Nucleus accumbens (tissue), 56 donors: ENCODE measurements at places on chromosomes 3 and 15.

DNA sequence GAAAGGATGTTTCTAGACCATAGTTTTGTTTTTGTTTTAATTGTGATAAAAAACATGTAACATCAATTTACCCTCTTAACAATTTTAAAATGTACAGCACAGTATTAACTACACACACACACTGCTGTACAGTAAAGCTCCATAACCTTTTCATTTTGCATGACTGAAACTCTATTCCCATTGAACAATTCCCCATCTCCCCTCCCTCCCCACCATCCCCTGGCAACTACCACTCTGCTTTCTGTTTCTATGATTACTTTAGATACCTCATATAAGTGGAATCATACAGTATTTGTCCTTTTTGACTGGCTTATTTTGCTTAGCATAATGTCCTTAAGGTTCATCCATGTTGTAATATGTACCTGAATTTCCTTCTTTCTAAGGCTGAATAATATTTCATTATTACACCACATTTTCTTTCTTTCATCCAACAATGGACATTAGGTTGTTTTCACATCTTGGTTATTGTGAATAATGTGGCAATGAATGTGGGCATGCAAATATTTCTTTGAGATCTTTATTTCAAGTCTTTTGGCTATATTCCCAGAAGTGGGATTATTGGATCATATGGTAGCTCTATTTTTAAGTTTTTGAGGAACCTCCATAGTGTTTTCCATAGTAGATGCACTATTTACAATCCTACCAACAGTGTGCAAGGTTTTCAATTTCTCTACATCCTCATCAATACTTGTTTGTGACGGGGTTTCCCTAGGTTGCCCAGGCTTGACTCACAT is 10.7 kb downstream of the CHST14 start:
- no peak for DNase-seq

DNA sequence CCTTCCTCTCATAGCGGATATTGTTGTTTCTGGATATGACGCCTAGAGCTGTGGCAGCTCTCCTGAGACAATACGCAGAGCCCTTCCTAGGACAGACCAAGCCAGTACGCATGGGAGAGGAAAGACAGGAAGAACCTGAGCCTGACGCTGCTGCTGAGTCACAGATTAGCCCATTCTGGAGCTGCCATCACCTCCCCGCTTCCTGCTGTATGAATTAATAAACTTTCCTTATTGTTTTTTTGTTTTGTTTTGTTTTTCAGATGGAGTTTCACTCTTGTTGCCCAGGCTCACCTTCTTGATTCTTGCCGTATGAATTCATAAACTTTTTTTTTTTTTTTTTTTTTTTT is 67.0 kb downstream of the PPCDC start:
- no peak for DNase-seq

DNA sequence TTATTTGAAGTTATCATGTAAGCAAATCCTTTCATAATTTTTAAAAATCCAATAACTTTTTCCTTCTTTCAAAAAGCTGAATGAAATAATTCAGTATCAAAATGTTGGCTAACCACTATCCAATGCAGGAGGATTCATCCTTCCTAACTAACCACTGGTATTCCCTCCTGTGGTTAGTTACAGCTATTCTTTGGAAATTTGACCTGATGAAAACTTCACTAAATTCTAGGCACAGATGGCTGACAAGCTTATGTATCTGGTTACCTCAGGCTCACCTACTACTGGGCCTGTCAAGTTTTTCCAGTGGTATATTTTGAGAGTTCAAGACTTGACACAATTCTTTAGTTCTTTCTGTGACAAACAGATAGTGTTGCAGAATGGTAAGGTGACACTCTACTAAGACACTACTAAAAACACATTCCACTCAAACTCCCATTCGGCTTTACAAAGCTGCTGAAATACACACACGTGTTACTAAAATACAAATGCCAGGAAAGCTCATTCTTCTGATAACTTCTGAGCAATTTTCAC is 15.8 kb downstream of the NPTN start:
- no peak for DNase-seq

DNA sequence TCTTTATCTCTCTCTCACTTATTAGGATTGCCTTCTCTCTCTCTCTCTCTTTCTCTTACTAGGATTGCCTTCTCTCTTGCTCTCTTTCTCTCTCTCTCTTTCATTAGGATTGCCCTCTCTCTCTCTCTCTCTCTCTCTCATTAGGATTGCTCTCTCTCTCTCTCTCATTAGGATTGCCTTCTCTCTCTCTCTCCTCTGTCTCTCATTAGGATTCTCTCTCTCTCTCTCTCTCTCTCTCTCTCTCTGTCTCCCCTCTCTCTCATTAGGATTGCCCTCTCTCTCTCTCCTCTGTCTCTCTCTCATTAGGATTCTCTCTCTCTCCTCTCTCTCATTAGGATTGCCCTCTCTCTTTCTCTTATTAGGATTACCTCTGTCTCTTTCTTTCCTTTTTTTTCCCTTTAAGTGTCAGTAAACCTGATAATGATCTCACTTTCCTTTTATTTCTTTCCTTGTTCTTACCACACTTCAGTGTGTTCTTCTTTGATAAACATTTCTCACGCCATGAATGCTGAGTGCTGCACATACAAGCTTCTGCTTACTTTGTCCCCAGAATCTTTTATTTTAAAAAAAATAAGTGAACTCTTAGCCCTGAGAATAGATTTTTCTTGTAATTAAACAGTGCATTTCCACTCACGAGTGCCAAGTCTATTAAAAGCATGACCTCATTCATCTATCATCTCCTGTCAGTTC is 243.4 kb upstream of the TBC1D5 start:
- DNase-seq: no peak

DNA sequence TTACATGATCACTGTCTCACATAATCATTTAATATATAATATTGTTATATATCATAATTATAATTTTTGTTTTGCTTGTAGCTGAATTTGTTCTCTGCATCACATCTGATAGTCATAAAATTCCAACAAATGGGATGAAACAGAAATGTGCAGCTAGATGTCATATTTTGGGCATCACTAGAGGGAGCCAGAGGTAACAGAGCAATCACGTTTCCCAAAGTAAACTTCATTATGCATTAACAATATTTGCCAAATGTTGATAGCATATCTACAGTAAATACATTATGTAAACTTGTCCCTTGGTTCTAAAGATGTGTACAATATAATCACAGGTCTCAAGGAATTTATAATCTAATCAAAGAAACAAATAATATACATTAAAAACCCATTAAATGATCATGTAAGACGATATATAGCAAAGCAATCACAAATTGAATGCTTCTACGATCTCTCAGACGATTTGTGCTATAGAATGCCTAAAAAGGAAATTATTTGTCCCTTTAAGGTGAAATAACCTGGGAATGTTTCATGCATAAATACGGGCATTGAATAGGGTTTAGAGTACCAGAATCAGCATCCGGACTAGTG is 234.2 kb upstream of the MCTP2 start:
- DNase-seq: no peak

GRCh38 chr15:84721371-84721770 is 5.4 kb upstream of the SEC11A start:
- DNase-seq: no peak

GRCh38 chr3:75272691-75273090 is 391.4 kb upstream of the FRG2C start:
- DNase-seq: no peak

GRCh38 chr15:77629070-77630030 is 3.4 kb downstream of the LINGO1 start:
- DNase-seq: peak; percentile 11

DNA sequence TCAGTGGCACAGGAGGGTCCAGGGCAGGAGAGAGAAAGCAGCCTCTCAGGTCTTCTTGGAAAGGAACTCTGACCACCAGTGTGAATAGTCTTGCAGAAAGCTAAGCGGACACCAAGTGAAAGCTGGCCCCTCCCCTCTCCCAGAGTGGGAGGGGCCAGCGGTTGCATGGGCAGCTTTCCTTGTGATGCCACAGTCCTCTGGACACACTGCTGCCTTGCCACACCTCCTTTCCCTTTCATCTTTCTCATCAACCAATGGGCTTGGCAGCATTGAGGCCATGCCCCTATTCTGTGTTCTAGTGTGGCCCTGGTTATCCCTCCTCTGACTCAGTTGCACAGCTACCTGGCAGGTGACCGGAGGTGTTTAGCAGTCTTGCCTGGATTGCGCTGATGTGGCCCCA is 49.7 kb upstream of the GOLGA6B start:
- no peak for DNase-seq

DNA sequence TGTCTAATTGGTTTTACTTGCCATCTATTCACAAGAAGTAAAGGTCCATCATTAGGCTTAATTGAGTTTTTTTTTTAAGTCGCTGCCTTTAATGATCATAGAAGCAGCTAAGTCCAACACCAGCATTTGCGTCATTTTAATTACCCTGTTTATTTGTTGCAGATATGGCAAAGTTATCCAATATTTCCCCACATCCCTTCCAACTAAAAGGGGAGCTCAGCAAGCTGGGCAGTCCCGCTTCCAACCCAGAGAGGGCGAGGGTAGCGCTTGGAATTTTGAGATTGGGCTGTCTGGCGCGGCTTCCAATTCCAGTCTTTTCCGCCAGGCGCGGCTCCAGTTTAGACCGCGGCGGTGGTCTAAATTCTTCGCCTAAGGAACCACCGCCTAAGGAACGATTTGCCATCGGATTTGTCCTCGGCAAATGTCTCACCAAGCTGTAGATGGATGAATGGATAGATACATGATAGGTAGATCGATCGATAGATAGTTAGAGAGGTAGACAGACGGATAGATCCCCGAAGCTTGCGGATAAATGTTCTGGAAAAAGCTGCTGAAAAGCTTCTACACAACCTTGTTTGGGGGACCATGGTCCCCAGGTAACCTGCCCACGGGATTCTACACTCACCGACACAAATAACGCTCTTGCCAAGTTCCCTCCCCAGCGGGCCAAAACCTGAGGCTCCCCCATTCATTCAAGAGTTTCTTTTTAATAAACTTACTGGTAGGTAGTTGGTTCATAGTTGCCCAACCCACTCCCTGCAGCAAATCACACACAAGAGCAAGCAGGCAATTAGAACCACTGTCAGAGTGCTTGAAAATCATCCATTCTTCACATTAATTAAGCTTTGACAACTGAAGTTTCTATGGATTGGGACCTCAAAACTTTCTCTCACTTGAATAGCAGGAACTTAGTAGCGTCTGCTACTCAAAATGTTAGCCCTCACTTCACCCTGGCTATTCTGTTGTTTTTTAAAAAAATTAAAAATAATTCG is 49.1 kb downstream of the ZIC4 start:
- no peak for DNase-seq

- DNase-seq: no peak
Measured at GRCh38 chr15:66947471-66947870, 117.9 kb upstream of the SMAD3 start.
